ENCODE measurements at places on chromosomes 11 and 22.

DNA sequence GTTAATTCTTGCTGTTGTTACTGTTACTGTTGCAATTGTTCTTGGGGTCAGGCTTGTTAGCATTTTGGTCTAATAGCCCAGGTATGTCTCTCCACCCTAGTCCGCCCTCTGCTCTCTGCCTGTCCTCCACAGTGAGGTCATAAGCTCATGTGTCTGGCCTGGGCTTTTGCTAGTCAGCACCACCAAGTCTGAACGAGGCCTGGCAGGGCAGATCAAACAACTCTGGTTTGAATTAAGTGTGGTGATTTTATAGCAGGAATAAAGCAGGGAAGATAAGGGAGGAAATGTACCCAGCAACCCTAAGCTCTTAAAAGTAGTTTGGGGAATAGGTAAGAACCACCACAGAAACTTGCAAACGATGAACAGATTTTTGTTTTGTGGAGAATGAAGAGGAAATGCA is 98.7 kb downstream of the ABTB2 start:
- no peak for DNase-seq

DNA sequence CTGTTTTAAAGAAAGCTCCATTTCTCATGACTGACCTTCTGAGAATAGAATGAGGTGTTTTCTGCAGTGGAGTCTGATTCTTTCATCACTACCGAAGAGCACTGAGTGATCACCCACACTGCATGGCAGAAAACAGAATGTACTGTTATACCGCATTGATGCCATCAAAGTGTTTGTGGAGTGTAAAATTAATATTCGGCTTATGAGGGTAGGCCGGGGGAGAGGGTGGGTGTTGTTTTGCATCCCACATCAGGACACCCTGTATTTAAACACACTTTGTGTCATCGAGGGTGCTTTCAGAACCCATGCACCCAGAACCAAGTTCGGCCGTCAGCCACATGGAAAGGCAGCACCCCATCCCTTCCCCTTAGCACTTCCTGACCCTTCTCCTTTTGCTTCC is 41.3 kb upstream of the ETS1 start:
- DNase-seq, result no peak

- no peak for DNase-seq
These were observed 8.4 kb upstream of the HDHD5 start for GRCh38 chr22:17167486-17167885.

GRCh38 chr11:12087075-12088004 is 23.1 kb upstream of the MICAL2 start:
- no peak for DNase-seq

GRCh38 chr22:35552846-35553245 is 12.2 kb downstream of the RASD2 start:
- DNase-seq, result no peak

- DNase-seq, result no peak
These were observed 53.0 kb downstream of the CDKN1C start for GRCh38 chr11:2832533-2833020.
